ENCODE measurements at places on chromosomes 6 and 20.

- ATAC-seq: no peak
Measured at GRCh38 chr6:39922821-39923220, 11.4 kb downstream of the MOCS1 start.

DNA sequence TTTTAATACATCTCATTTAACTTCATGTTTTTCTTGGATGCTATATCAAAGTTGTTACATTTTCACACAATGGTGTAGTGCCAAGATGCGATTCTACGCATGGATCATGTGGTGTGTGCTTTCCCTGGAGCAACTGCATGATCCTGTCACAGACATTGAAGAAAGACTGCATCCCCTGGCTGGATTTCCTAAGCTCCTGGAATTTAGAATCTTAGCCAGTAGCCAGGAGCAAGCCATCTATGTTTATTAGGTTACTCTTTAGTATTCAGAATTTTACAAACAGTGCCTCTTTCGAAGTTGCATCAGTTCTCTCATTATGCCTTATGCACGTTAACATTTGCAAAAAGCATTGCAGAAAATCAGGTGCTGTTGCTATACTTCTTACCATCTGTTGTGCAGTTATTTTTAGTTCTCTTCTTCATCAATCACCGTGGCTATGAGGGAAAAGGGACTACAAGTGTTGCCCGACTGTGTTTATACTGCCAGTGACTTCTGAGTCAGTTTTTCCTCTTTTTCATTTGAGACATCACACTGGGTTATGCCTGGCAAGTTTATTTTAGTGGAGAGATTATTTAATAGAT is 584.2 kb downstream of the BCKDHB start:
- ATAC-seq: no peak

- ATAC-seq: no peak
Measured at GRCh38 chr6:159399751-159400221, 230.6 kb downstream of the FNDC1 start.

GRCh38 chr20:6070829-6071695 is 17.2 kb upstream of the LRRN4 start:
- no peak for ATAC-seq

DNA sequence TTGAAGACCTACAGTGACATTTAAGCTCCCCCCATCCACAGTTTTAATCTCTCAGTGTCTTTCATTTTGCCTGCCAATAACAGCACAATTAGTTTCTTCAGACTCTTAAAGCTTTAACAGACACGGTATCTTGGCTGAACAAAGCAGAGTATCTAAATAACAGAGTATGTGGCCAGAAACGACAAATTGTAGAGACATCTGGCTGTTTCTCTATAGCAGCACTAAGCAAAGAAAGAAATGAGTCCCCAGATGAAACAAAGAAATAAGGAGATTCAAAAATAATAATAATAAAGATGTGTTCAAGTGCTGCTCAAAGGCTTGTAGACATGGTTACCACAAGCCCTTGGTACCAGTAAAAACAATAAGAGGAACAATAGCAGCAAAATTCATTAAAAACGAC is 97.8 kb upstream of the HDAC2 start:
- ATAC-seq: no peak

DNA sequence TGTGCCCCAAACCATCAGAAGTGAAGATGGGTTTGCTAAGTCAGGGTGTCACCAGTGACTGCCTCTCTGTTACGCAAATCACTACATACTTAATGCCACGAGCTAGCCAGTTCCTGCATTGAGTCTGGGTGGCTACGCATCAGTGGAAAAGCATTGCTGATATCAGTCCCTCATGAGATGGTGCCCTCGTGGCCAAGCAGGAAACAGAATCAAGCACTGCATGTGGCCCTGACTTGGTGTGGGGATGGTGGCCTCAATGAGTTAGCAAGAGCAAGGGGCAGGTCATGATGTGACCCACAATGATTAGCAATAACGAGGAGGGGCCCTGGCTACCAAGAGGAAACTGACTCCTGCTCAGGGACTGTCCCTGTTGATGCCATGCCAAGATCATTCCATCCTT is 51.6 kb upstream of the FNDC1 start:
- no peak for ATAC-seq
